NCI-H345 (cell line): ENCODE measurements at places on chromosomes 16 and 17.

DNA sequence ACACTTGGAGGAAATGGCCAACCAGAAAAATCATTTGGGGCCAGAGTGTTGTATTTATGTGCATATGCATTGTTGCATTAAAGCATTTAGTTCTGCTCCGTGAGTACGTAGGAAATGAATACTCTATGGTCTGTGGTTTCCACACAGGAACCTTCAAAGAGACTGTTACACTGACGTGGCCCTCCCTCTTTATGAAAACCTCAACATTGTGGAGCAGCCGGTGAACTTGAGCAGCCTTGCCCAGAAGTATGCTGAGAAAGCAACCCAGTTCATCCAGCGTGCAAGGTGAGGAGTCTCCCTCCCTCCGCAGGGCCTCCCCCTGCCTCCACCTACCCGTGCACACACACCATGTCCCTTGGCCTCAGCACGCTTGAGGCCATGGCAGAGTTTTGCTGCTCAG, 65.2 kb downstream of the ARSG start:
- DNase-seq = no peak

DNA sequence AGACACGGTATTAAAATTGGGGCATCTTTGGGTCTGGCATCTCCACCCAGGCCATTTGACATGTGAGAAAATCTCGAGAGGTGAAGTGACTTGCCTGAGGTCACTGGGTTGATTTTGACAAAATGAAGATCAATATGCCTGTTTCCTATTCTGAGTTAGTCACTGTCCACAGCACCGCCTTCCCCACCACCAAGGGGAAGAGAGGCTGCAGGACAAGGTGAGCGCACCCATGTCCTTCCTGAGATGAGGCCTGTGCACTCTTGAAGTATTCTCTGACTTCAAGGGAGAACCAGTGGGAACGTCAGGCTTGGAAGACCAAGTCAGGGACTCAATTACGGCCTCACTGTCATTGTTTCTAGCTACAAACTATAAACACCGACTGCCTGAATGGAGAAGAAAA, 49.9 kb upstream of the WSB1 start:
- DNase-seq = no peak

DNA sequence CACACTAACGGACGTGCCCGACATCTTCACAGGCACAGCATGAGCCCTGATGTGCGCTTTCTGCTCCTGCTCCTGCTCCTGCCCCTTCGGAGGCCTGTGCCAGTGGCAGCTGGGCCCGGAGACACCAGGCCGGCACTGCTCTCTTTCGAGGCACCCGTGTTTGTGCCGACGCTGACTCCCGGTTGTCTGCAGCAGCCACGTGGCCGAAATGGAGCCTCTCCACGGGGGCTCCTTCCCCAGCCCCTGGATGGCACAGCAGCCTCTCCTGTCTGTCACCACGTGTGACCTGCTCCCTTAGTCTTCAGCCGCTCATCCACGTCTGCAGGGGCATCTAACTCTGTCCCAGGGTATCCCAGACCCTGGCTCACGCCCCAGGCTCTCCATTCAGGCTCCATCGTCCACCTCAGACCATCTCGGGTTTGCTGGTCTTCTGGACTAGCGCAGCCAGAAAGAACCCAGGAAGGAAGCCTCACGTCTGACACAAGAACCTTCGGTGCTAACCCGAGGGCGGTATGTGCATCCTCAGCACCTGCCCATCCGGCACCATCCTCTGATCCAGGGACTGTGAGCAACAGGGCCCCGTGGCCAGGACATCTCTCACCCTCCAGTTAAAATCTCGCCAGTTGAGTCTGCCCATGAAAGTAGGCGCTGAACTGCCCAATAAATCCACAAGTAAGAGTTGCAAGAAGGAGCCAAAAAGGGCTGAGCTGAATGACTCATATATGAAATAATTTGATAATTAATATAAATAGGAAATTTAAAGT, 4.2 kb upstream of the RPH3AL start:
- DNase-seq = no peak

- DNase-seq = no peak
Observed at GRCh38 chr16:59060207-59060606, 326.1 kb upstream of the GOT2 start.

GRCh38 chr17:64694207-64694606, 32.1 kb upstream of the SMURF2 start:
- DNase-seq = no peak
